Activated CD8-positive, alpha-beta memory T cell treated with anti-CD3 and anti-CD28 coated beads, Interleukin-2, amount 10 ng/mL, durations not matched to agents 7 days and 5 days (primary cell): ENCODE measurements at places on chromosomes 4 and X. TPM values are rescaled to one million over a fixed set of nuclear protein-coding genes. Genes with fewer than 3 reads are reported as not detected.

GPR34 gene
- total RNA-seq: 0.67 TPM

TNIP3 gene
- 9.1 TPM for total RNA-seq

NOX1 gene
- not detected for total RNA-seq

ALPK1 gene
- total RNA-seq: 17.7 TPM

S100G gene
- not detected for total RNA-seq

NLGN4X gene
- not detected for total RNA-seq

DNA sequence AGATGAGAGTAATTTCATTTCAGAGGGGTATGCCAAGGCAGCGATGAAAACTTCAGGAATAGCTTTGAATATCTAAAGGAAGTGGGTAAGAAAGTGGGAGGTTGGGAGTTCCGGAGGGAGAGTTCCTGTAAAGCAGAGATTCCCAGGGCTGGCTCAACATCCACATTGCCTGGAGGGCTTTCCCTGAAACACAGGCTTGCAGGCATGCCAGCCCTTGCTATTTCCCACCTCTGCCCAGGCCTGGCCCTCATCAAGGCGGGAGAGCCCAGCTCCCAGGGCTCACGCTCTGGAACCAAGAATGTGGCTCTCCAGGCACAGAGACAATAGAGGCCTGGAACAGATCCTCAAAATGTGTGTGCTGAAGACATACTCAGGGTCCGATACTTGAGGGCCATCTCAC is 43.8 kb upstream of the CLDN34 start:
- H3K27me3 ChIP-seq: peaks cover 28% of the 10 kb centered on the region
- H3K4me1 ChIP-seq: no peaks in the 10 kb centered on the region
- H3K27ac ChIP-seq: no peak overlapping the region
- H3K36me3 ChIP-seq: no peaks in the 10 kb centered on the region
- no peak overlapping the region for H3K4me3 ChIP-seq

DNA sequence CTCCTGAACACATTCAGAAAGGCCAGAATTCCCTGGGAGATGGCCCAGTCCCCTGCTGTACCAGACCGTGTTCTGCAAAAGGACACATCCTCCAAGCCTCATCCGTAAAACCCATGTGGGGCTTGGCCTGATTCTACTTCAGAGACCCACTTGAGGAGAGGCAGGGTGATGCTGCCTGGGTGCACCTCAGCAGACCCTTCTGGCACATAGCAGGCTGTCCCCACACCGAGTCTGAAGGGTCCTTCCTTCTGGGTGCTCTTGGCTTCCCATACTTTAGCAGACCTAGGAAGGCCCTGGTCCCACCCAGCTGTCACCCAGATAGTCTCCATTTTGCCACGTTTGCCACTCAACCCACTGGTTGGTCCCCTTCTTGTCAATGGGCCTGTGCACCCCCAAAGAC is 270.1 kb upstream of the AGTR2 start:
- DNase-seq: no peak
- no peaks in the 10 kb centered on the region for H3K36me3 ChIP-seq
- H3K27ac ChIP-seq: no peak overlapping the region
- H3K4me3 ChIP-seq: no peak overlapping the region
- H3K4me1 ChIP-seq: no peaks in the 10 kb centered on the region

GRCh38 chr4:23038626-23039491 is 346.1 kb downstream of the GBA3 start:
- H3K27ac ChIP-seq: no peak overlapping the region
- H3K27me3 ChIP-seq: no peaks in the 10 kb centered on the region
- H3K4me1 ChIP-seq: no peaks in the 10 kb centered on the region

DNA sequence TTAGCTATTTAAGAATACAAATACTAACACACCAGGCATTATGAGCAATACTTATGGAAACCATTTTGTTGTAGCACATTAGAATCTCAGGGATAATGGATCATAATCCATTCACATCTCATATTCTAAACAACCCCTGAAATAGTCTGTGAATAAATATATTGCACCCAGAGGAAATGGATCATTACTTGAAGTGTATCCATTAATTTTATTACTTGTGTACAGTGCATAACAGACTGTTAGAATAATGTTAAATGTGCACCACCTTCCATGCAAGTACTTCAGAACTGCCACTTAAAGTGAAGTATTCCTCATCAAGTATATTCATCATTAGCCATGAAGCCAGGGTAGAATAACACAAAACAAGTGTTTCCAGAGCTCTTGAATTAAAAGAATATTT is 715.5 kb downstream of the DMD start:
- H3K4me1 ChIP-seq: no peaks in the 10 kb centered on the region
- no peak for DNase-seq
- H3K27me3 ChIP-seq: no peaks in the 10 kb centered on the region

DNA sequence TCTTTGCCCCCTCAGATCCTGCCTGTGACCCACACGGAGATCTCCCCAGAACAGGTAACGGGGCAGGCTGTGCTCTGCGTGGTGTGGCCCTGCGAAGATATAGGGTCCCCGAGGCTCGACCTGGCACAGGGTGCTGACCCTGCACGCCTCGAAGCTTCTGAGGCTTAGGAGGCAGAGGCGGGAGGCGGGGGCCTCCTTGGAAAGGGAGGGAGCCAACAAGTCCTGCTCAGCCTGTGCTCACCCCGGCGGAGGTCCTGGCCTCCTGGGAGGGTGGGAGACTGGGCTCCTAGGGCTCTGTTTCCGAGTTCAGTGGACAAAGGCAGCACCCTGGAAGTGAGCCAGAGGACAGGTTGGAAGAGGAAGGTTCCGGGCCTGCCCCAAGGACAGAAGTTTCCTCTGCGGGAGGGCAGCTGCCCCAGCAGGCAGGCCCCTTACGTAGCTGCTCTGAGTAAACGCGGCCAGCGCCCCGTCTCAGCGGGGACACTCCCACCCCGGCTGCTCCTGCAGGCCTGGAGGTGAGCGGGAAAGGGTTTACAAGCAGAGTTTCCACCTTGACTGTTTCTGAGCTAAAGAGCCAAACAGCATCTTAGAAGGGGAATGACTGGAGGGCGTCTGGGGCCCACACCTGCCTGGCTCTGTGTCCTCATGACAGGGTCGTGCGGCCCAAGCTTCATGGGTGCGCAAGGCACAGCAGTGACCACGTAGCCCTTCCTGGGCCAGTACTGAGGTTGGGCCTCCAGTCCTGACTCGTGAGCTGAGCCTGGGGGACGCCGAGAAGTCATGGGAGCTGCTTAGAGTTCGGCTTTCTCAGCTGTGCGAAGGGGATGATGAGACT is 16.1 kb downstream of the TMEM175 start:
- H3K36me3 ChIP-seq: no peaks in the 10 kb centered on the region
- no peaks in the 10 kb centered on the region for H3K4me1 ChIP-seq
- DNase-seq: no peak
- H3K4me3 ChIP-seq: no peak overlapping the region
- H3K27ac ChIP-seq: no peak overlapping the region

DNA sequence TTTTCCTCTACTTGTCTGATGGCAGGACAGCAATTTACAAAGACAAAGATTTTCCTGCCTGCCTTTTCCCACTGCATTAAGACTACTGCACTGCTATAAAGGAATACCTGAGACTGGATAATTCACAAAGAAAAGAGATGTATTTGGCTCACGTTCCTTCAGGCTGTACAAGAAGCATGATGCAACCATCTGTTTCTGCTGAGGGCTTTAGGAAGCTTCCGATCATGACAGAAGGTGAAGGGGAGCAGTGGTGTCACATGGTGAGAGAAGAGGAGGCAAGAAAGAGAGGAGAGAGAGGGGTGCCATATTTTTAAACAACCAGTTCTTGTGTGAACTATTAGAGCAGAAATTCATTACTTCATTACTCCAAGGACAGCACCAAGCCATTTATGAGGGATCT is 617.1 kb upstream of the HTR2C start:
- no peaks in the 10 kb centered on the region for H3K27me3 ChIP-seq
- no peaks in the 10 kb centered on the region for H3K36me3 ChIP-seq
- no peak for DNase-seq
- H3K4me3 ChIP-seq: no peak overlapping the region
- H3K27ac ChIP-seq: no peak overlapping the region

DNA sequence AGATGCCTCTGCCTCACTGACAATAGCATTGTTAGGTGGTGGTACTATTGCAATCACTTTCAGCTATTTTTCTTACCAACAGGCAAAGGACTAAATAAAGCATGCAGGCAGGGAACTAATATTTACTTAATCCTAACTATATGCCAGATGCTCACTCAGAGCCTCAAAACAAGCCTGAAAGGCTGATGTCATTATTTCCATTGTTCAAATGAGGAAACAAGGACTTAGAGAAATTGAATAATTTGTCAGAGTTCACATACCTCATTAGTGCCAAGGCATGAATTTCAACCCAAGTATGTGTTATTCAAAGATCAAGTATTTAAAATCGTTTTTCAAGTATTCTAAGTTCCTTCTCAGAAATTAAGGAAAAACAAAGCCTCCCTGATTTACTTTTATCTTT is 374.9 kb upstream of the TECRL start:
- no peaks in the 10 kb centered on the region for H3K27me3 ChIP-seq
- H3K4me3 ChIP-seq: no peak overlapping the region
- no peak overlapping the region for H3K27ac ChIP-seq
- H3K36me3 ChIP-seq: no peaks in the 10 kb centered on the region
- no peak for DNase-seq

DNA sequence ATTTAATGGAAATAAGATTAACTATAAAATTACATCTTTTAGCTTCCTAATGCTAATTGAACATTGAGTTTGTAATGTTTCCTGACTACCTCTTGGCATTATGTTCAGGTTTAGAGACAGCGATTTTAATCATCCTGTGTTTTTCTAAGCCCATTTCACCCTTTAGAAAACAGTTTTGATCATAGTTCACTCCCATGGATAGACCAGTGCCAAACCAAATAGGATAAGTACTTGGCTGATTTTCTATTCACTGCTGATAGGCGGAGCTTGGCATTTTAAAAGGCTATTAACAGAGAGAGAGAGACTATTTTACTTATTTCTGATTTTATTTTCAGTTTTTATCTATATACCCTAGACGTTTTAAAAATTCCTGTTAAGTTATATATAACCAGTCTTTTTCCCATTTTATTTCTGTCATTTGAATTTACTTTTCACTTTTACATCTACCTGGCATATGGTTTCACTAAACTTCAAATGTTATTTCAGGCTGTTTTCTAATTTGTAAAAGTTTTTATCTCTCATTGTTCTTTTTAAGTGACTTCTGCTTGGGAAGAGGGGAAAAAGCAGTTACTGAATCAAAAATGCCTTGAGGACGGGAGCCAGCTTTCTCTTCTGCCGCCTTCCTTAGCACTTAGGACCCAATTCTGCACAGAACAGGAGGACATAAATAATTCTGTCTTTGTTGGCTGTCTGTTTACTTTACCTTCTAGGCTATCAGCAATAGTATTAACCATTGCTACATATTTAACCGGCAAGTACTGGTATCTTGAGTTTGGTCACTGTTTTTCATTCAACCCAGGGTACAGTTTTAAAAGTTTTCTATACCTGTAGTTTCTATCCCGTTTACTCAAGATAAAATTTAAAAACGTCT is 46.4 kb downstream of the SGMS2 start:
- H3K4me1 ChIP-seq: no peaks in the 10 kb centered on the region
- peaks cover 23% of the 10 kb centered on the region for H3K27me3 ChIP-seq
- no peaks in the 10 kb centered on the region for H3K36me3 ChIP-seq
- DNase-seq: no peak
- H3K4me3 ChIP-seq: no peak overlapping the region

- no peaks in the 10 kb centered on the region for H3K36me3 ChIP-seq
- no peaks in the 10 kb centered on the region for H3K27me3 ChIP-seq
- H3K4me3 ChIP-seq: no peak overlapping the region
- DNase-seq: no peak
Observed at GRCh38 chrX:47093860-47094259, 15.6 kb downstream of the RGN start.

DNA sequence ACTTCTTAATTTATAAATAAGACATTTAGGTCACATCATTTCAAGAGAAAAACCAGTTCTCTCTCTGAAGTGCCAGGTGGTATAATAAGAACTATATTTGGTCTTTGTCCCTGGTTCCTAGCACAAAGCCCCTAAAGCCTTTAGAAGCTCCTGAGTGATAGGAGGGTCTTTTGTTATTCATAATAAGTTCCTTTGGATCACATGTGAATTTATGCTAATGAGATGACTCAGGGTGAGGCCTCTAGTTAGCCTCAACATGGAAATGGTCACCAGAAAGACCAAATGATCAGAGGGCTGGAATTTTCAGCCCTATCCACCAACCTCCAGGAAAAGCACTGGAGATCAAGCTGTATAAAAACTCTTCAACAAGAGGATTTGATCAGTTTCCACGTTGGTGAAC is 68.1 kb upstream of the BLTP1 start:
- peaks cover 5% of the 10 kb centered on the region for H3K27me3 ChIP-seq
- no peaks in the 10 kb centered on the region for H3K36me3 ChIP-seq
- H3K4me3 ChIP-seq: no peak overlapping the region
- H3K27ac ChIP-seq: no peak overlapping the region
- no peak for DNase-seq

DNA sequence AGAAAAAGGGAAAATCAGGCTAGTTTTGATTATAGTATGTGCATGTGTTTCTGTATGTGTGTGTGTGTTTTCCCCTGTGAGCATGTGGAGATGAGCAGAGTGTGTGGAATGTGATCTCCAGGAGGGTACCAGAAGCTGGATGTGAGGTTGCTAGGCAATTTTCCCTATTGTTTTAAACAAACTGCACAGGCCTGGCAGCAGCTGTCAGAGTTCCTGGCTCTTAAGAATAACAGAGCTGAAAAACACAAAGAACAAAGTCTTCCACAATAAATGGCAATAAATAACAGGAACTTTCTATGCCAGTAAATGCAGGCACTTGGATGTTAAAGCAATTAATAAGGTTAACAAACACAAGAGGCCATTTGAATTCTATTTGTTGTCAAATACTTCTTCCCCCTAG is 344.6 kb upstream of the CTSO start:
- H3K27ac ChIP-seq: no peak overlapping the region
- no peaks in the 10 kb centered on the region for H3K4me1 ChIP-seq
- no peaks in the 10 kb centered on the region for H3K27me3 ChIP-seq
- H3K36me3 ChIP-seq: no peaks in the 10 kb centered on the region
- no peak overlapping the region for H3K4me3 ChIP-seq

- no peaks in the 10 kb centered on the region for H3K4me1 ChIP-seq
- H3K27me3 ChIP-seq: no peaks in the 10 kb centered on the region
- no peaks in the 10 kb centered on the region for H3K36me3 ChIP-seq
- no peak for DNase-seq
- H3K4me3 ChIP-seq: no peak overlapping the region
Observed at GRCh38 chr4:126223784-126224407, 909.1 kb downstream of the FAT4 start.

- H3K27me3 ChIP-seq: no peaks in the 10 kb centered on the region
- DNase-seq: no peak
- H3K4me3 ChIP-seq: no peak overlapping the region
- H3K4me1 ChIP-seq: no peaks in the 10 kb centered on the region
- H3K27ac ChIP-seq: no peak overlapping the region
- H3K36me3 ChIP-seq: peaks cover 9% of the 10 kb centered on the region
Observed at GRCh38 chr4:82918091-82918490, 17.6 kb downstream of the THAP9 start.

GRCh38 chr4:10115797-10116568 is 616 bp downstream of the WDR1 start:
- no peaks in the 10 kb centered on the region for H3K27me3 ChIP-seq
- H3K4me3 ChIP-seq: peak overlapping the region; percentile 98
- peaks cover 48% of the 10 kb centered on the region for H3K36me3 ChIP-seq
- DNase-seq: peak; percentile 87
- H3K27ac ChIP-seq: peak overlapping the region; percentile 90
- peaks cover 57% of the 10 kb centered on the region for H3K4me1 ChIP-seq
